Dermis microvascular lymphatic vessel endothelial cell (primary cell): ENCODE measurements at places on chromosomes 3 and 15.
A peak's percentile ranks its signal among the peaks of the same experiment; 100 is the strongest.

DNA sequence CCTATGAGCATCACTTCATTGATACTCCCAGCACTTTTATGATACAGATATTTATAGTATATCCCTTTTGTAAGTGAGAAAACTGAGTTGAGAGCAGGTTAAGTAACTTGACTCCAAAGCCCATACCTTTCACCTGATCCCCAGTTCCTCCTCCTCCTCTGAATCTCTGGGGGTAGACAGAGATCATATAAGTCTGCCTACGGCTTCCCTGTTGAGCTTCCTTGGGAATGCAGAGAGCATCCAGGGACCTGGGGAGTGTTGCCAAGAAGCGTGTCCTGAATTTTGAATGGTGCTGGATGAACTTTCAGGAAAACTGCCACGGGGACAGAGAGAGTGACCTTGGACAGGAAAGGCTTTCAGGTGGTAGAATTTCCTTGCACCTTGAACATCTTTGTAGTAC is 268.5 kb downstream of the LRTM1 start:
- no peak for DNase-seq

DNA sequence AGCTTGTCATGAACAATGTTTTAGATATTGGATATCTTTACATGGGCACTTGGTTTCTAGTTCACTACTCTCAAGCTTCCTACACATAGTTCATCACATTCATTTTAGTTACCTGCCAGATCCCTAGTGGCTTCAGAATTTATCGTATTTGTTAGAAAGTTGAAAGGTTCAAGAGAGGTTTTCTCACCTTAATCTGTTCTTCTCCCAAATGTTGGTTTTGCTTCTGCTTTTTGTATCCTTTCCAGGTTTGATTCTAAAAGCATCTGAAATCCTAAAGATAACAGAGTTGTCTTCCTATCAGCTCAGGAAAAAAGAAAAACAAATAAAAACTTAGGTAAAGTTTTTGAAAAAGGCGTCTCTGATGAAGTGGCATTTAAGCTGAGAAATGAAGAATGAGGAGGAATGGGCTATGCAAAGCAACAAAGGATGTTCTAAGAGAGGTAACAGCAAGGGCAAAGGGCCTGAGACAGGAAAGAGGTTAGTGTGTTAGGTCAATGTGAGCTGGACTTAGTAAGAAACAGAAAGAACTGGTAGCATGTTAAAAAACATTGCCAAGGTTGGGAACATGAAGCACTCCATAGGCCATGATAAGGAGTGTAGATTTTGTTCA is 104.7 kb upstream of the CMC1 start:
- no peak for DNase-seq

DNA sequence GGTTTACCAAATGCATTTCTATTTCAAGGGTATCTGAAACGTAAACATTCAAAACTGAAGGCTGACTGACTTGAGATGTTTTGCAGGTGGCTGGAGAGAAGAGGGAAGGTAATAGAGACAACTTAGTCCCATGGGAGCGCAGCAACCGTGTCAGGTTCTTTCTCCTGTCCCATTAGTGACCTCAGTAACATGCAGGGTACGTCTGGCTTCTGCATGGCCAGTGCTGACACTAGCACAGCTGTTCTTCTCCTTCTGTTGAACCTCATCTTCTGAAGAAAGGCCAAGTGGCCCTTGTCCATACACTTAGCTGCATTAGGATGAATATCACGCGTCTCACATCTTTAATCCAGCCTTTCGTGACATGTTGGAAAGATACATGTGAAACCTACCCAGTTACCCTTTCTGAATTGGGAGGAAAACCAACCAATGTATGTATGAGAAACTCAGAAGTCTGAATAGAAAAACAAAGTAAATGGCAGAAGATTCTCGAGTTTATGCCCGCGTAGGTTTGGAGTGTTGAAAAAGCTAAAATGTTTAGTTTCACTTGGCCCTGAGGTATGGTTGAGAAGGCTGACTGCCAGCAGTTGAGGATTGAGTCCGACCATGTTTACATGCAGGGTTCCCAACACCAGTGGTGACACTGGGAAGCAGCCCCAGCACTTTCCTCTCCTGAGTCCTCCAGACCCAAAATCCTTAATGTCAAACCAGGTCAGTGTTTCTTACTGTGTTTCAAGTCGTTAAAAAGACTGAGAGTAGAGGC is 10.3 kb downstream of the NCBP2 start:
- no peak for DNase-seq

GRCh38 chr3:105108823-105109222 is 257.9 kb upstream of the ALCAM start:
- peak; percentile 14 for DNase-seq

DNA sequence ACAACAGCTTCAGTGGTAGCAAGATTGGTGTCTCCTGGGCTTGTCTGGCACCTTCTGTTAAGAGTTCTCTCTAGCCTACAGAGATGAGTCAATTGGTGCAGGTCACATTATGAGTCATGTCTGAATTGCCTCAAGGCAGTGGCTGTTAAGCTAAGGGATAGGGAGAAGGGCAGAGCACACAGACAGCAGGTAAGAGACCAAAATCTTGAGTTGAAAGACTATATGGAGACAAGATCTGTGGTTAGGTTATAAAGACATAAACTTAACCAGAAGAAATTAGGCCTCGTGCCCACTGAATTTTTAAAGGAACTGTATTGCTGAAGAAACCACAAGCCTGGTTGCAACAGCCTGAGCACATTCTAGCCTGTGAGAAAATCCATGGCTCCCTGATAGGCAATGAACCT is 19.2 kb upstream of the KPNA1 start:
- DNase-seq: no peak

GRCh38 chr15:57591237-57591821 is 375 bp upstream of the MYZAP start:
- DNase-seq: no peak

DNA sequence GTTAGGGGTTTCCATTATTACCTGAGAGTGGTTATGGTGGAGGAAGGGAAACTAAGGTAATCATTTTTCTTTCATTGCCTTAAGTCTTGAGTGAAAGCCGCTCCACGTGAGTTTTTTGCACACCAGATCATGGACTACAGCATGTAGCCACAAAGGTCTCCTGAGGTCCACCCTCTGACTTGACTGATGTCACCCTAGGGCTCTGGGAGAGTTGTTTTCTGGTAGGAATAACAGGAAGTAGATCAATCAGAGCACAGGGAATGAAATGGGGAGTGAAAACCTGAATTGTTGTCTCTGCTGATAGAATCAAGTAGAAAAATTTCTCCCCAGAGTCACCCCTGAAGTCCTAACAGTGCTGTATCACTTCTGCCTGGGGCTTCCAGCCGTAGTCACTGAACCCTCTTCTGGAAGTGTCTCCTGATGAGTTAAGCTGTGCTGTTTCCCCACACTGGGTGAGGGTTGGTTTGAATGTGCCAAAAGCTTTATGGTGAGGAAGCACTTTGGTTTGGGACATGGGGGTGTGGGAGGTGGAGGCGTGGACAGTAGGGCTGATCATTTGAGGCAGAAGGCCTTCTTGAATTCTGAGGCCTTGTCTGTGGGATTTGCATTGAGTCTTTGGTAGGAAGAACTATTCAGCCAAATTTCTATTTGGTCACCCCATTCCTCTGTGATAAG is 64.3 kb downstream of the SLCO3A1 start:
- no peak for DNase-seq

DNA sequence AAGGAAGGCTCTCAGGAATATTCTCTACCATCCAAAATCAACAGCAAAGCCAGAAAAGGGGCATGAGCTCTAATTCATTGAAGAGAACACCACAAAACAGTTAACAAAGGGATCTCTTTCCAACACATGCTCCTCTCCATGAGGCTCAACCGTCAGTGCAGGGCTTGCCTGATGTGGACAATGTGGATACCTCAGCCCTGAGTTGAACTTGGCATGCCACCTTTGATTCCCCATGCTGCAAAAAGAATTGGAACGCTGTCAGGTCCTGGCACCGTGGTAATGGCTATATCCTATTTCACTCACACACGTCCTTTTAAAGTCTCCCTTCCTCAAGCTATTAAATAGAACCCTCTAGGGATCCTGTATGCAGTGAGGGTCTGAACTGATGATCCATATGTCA is 30.7 kb upstream of the IP6K2 start:
- no peak for DNase-seq

GRCh38 chr15:48828906-48829305 is 18.0 kb upstream of the CEP152 start:
- DNase-seq: no peak

DNA sequence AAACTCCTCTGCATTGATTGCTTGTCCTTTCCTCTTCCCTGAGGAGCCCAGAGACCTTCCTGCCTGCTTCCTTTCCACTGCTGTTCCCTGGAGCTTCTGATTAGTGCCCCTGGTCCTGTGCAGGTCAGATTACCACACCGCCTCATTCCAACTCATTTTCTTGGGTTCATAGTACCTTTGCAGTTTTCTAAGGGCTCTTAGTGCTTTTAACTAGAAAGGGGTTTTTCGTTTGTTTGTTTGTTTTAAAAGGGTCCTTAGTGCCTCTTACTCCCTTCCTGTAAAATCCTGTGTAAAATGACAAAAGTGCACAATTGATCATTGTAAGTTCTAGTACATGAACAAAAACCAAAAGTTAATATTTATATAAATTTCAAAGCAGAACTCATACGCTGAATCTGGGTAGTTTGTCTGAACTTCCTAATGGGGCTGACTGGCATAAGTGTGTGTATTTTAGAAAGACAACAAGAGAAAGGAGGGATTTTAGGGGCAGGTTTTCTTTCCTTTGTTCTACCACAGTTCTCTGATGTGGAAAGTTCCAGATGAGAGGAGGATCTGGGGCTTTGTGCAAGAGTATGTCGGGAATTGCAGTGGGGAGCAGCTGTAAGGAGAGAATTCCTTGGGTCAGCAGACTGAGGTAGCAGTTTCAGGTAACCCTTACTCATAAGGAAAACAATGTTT is 30.6 kb downstream of the SNRK start:
- DNase-seq: no peak

- no peak for DNase-seq
Observed at GRCh38 chr15:49758856-49759255, 138.0 kb downstream of the DTWD1 start.

GRCh38 chr15:90870354-90871138 is 2.2 kb downstream of the FURIN start:
- no peak for DNase-seq

DNA sequence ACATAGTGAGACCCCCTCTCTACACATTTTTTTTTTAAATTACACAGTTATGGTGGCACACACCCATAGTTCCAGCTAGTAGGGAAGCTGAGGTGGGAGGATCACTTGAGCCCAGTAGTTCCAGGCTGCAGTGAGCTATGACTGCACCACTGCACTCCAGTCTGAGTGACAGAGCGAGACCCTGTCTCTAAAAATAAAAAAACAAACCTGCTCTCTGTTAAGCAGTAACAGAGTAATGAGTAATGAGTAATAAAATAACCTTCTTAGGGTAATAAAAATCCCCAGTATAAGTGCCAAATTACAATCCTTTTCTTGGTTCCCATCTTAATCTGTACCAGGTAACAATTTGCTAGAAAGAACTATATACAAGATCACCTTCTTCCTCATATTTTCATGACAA is 65.9 kb upstream of the PLXND1 start:
- no peak for DNase-seq

DNA sequence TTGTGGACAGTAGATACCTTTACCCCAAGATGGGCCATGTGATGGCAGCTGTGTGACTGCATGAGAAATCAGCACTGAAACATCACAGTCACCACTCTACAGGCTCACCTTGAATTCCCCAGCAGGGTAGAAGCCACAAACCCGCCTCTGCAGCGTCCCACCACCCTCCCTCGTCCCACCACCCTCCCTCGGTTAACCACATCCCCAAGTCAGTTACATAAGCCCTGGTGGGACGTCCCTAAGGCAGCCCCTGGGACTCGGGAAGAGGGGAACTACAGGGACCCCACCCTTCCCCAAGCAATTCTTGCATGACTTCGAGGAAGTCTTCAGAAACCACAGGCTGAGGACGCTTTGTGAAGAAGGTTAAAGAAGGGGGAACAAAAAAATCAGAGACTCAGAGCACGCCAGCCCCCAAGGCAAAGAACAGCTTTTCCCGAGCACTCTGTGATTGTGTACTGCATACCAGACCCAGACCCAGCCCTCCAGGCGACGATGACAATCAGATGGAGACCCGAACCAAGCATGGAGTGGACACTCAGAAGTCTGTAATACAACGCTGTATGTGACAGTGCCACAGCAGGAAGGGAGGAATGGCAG is 60.5 kb downstream of the SH3BP5 start:
- no peak for DNase-seq

DNA sequence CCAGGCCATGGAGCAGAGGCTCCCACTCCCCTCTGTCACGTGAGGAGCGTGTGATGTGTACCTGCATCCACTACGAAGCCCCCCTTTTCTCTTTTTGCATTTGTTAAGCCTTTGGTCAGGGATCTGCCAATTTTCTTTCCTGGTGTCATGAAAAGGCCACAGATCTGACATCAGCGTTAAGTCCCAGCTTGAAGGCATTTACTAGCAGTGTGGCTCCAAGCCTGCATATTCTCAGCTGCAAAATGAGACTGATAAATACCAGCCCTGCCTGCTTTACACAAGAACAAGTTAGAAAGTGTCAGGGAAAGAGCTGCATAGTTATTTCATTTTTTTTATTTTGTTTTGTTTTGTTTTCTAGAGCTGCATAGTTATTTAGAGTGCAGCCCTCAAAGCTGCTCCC is 2.3 kb upstream of the ANKRD63 start:
- DNase-seq: no peak

DNA sequence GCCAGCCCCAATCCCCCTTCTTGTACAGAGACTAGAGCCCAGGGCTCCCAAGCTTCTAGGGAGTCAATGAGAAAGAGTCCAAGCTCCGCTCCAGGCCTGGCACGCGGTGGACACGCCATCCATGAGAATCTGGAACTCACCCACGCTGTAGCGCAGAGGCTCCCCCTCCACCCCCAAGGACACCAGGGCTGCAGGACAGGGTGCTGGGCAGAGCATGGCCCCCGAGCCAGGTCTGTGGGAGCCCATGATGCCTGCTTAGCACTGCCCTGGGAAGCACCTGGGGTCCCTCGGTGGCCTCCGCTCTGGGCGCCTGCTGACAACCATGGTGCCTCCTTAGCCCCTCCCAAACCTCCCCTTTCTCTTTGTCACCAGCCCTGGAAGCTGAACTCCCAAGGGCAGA is 28.5 kb downstream of the ACSBG1 start:
- no peak for DNase-seq

- no peak for DNase-seq
Observed at GRCh38 chr15:38536201-38536676, 28.4 kb downstream of the RASGRP1 start.

- DNase-seq: no peak
Observed at GRCh38 chr3:102307442-102307841, 127.4 kb upstream of the ZPLD1 start.

DNA sequence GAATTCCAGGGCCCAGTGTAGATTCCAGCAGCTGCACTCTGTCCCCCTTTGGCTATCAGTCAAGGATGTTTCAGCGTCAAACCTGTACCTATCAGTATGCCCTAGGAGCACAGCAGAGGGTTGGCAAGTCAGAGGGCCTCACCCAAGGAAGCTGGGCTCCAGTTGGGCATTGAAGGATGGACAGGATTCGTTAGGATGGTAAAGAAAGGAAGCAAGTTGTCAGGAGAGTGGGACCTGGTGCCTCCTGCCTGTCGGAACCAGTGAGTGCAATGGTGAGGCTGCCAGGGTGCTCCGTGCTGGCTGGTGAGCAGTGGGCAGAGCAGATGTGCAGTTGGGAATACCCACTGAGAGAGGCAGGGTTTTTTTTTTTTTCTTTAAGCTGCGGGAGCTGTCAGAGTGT is 157.2 kb downstream of the CHDH start:
- DNase-seq: no peak
